ENCODE measurements at places on chromosomes 7 and 10.

- no peak for DNase-seq
Observed at GRCh38 chr10:92913973-92914372, 65.7 kb downstream of the EXOC6 start.

DNA sequence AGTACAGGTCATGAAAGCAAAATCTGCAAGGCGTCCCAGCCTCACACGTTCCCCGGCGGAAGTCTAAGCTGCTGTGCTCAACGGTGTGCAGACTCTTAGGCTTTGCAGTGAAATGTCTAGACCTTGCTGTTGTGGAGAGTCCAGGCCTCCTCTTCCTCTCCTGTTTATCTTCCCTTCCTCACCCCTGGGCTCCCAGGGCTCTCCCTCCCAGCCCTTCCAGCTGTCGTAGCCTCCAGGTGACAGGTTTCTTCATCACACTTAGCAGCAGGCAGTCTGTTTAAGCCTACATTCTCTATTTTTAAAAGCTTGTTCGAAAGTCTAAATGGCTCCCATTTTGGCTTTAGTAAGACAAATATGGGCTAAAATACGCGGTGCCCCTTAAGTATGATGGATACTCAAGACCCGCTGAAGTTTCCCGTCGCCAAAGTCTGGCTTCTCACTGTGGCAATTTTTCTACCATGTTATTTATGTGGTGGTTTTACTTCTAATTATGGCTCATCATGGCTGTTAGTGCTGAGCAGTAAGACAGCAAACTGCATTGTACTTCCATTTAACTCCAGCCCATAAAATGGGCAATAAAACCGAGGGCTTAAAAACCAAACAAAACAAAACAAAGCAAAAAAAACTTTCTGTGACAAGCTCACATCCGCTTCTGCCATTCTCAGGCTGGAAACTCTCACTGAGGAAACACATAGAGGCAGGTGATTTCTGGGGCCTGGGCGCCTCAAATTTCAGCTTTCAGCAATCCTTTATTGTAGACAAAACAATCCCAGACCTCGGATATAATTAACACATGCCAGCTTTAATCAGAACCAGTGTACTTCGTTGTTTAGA is 243.2 kb downstream of the SNX10 start:
- DNase-seq, result no peak

DNA sequence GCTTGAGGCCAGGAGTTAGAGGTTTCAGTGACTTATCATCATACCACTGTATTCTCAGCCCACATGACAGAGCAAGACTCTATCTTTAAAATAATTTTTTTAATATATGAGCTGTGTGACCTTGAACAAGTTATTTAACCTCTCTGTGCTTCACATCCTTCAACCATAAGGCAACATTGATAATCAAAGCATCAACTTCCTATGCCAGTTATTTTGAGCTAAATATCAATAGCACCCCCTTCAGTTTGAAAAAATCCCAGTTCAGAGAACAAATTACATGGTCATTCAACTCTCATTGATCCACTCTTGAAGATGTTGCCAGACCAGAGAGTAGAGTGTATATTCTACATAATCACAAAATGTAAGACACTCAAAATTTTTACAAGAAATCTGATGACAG is 53.0 kb downstream of the ASNS start:
- no peak for DNase-seq

DNA sequence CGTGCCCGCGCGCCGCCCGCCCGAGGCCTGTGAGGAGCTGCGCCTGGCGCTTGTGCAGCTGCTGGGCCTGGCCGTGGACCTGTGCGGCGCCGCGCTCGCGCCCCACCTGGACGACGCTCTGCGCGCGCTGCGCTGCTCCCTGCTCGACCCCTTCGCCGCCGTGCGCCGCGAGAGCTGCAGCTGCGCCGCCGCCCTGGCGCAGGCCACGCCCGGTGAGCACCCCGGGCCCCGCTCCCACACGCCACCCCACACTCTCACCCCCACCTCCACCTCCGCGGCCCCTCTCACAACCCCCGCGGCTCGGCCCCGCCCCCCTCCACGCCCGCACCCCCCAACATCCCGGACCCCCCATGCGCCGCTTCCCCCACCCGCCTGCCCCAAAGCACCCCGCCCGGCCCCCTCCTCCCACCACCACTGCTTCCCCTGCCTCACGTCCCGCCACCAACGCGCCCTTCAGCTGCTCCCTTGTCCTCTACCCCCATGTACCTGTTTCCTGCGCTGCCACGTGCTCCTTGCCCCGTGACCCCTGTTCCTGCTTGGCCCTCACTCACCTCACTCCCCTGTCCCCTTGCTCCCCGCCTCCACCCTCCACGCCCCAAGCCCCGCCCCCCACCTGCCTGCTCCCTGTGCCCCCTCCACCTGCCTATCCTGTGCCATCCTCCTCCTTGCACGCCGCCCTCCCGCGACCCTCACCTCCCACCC is at the start of gene PRKAR1B:
PRKAR1B (minus strand) TSS at position 178 of the 702 bp plus-strand sequence. CDS start 15,776 bp downstream, outside the sequence.
- no peak for DNase-seq

- DNase-seq, result no peak
Observed at GRCh38 chr10:76874176-76874575, 763.4 kb downstream of the KCNMA1 start.

GRCh38 chr7:38360776-38361175 is 87.3 kb upstream of the TARP start:
- DNase-seq, result no peak

DNA sequence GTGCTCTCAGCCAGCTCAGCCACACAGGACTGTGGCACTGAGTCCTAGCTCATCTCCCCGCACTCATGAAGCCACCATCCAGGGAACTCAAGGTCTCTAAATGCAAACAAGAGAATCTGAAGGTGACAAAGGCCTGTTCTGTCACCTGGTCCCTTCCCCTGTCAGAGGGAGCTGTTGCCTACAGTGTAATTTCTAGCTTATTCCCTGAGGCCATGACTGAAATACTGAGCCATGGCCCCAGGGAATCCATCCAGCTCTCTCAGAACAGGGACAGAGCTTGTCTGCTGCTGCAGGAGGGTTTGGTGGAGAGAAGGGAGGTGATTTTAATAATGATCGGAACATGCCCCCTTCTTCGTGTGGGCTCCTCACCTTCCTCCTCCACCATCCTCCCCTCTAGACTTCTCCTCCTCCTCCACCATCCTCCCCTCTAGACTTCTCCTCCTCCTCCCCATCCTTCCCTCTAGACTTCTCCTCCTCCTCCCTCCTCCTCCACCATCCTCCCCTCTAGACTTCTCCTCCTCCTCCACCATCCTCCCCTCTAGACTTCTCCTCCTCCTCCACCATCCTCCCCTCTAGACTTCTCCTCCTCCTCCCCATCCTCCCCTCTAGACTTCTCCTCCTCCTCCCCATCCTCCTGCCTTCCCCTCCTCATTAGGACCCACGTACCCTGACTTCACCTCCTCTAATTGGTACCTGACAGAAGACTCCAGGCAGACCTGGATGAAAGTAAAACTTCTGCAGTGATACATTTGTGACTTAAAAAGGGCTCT is 338.0 kb upstream of the MKI67 start:
- no peak for DNase-seq

DNA sequence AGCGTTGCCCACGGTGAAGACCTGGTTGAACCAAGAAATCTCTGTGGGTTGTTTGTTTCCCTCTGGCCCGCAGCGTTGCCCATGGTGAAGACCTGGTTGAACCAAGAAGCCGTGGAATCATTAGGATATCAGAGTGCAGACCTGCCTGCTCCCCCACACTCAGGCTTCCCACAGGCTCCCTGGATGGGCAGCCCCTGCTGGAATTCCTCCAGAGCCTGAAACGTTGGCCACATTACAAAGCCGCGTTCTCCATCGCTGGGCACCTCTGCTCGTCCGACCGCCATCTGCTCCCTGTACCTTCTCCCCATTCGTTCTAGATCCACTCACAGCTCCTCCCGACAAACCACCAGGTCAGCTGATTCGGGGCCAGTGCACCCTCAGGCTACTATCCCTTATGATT is 266.9 kb upstream of the SHH start:
- no peak for DNase-seq

DNA sequence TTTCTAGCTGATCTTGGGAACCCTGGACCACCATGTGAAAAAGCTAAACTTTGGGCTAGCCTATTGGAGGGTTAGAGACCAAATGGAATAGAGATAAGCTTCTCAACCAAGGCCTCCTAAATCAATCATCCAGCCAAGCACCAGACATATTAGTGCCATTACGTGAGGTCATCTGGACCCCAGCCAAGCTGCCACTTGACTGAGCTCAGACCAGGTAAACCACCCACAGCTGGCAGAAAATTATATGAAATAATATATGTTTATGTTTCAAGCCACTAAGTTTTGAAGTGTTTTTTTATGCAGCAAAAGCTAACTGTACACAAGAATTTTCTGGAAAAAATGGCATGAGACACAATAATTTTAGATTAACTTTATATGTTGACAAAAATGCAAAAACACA is 82.6 kb upstream of the PCGF5 start:
- DNase-seq, result no peak

DNA sequence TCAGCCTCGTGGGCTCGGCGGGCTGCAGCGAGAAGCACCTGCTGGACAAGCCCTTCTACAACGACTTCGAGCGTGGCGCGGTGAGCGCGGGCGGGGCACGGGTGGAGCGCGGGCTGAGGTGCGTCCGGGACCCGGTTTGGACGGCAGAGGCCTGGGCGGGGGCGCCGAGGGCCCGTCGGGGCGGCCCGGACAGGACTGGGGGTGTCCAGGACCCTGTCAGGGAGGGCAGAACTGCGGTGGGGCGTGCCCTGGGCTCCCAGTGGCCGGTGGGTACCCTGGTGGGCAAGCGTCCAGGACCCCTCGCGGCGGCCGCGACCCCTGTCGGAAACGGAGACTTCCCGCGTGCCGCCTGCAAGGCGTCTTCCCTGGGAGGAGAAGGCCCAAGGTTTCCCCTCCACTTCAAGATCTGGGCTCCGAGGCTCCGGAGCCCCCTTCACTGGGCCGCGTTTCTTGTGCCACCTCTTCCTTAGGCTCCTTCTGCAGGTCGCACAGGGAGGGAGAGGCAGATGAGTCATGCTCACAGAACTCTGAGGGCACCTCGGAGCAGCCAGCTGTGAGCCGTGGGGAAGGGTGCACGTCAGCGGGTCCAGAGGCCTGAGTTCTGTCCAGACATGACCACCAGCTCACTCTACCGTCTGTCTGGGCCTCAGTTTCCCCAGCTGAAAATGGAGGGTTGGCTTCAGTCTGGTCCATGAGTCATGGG is 485 bp downstream of the ALOX5 start:
- no peak for DNase-seq

DNA sequence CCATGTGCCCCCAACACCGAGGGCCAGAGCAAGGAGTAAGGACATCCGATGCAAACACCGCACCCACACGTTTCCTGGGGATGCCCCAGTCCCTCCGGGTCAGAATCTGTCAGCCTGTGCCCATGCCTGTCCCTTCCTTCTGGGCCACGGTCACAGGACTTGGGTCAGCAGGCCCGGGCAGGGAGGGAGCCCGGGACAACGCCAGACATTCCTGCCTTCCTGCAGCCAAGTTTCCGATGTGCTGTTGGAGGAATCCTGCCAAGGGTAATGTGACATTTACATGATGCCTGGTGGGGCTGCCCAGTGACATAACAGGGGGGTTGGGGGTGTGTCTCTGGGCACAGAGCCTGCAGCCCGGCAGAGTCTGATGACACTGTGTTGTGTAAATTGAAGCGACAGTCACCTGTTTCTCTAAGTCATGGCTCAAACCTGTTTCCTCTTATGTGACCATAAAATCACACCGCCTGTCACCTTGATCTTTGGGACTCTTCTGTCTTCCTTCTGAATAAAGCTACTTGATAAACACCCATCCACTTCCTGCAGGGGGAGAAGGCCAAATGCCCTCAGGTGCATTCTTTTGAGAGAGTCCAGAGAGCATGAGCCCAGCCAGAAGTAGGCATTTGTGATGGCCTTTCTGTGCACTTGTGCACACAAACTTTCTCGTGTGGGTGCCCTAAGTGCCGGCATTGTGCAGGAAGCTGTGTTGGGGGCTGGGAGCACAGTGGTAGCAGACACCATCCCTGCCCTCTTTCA is 175.3 kb upstream of the RHEB start:
- DNase-seq, result no peak

DNA sequence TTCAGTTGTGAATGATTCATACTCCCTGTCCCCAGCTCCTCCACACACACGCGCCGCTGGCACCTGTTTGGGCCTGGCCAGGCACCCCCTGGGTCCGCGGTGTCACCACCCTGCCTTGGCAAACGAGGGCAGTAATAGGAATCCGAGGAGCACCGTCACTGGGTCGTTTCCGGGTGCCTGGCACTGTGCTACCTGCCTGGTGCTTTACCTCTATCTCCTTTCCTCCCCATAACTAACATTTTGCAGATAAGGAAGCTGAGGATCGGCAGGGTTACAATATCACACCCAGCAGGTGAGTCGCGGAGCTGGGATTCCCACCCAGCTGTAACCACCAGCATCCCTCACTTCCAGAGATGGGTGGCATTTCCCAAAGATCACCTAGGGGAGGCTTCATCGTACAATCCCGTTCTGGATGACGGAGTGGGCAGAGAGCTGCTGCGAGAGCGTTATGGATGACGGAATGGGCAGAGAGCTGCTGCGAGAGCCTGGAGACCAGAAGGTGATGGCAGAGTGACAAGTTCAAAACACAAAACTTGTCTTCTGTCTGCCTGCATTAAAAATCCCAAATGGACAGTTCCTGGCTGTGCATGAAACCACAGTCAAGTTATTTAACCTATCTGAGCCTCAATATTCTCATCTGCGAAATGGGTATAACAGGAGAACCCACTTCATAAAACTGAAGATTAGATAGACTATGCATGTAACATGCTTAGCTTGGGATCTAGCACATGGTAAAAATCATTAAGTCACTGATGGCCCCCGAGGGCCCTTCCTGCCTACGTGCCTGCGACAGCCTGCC is 1.1 kb upstream of the HSPA12A start:
- DNase-seq, result no peak

DNA sequence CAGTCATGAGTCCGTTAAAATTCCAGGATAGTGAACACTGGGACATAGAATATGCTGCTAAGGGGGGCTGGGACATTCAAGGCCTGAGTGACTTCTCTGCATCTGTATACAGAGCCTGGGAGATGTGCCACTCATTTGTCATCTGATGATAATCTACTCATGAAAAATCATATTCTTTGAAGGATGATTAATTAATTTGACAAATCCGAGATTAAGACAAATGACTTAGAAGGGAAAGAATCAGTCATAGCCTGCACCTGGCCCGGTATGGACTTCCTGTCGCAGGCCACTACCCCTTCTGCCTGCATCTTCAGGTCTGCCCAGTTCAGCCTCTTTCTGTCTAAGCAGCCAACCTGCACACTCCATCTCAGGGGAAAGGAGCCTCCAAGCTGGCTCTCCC is 18.8 kb upstream of the FAM170B start:
- no peak for DNase-seq

DNA sequence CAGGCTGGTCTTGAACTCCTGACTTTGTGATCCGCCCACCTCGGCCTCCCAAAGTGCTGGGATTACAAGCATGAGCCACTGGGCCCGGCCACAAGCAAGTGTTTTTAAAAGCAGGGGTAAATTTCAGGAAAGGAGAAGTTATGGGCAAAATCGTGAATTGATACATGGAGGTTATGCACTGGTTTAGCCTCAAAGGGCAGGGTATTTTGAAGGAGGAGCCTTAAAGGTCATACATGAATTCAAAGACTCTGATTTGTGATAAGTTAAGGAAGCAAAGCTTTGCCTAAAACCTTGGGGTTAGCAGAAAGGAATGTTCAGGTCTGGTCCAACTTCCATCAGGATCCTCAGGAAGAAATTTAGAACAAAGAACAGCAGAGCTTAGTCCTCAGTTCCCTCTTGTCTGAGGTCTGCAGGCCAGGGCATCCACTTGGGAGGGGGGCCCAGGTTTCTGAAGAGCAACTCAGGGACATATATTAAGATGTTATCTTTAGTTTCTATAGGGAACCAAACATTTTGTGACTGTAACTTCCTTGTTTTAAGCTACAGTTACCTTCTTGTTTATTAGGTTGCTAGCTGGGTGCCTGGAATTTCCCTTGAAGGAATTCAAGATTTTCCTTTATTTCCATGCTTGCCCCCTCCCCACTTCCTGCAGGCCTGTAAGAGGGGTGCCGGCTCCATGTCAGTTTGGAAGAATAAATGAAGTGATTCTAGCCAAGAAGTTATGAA is 2.8 kb upstream of the REPIN1 start:
- no peak for DNase-seq
